ENCODE measurements at places on chromosomes 5 and 9.
A peak's percentile ranks its signal among the peaks of the same experiment; 100 is the strongest.

DNA sequence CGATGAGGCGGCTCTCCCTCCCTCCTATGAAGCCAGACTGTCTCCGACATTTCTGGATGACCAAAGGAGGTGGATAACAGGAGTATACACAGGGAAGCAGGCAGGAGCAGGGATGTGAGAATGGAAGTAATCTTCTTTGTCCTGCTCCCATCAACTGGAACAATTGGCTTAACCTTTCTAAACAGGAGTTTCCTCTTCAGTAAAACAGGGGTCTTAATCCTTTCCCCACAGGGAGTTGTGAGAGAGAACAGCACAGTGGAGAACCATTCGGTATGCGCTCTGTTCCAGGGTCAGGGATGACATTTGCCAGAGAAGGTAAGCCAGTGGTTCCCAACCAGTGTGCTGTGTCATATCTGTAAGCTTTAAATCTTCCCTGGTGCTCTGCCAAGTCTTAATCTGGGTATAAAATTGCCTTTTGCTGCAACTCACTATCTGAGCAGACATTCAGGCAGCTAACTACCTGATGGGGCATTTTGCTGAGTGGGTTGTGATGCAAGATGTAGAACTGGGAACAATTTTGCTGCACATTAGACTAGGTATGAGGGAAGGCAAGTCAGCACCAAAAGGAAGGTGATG lies 294.8 kb upstream of the KIF2A start:
- DNase-seq: peak; percentile 63

DNA sequence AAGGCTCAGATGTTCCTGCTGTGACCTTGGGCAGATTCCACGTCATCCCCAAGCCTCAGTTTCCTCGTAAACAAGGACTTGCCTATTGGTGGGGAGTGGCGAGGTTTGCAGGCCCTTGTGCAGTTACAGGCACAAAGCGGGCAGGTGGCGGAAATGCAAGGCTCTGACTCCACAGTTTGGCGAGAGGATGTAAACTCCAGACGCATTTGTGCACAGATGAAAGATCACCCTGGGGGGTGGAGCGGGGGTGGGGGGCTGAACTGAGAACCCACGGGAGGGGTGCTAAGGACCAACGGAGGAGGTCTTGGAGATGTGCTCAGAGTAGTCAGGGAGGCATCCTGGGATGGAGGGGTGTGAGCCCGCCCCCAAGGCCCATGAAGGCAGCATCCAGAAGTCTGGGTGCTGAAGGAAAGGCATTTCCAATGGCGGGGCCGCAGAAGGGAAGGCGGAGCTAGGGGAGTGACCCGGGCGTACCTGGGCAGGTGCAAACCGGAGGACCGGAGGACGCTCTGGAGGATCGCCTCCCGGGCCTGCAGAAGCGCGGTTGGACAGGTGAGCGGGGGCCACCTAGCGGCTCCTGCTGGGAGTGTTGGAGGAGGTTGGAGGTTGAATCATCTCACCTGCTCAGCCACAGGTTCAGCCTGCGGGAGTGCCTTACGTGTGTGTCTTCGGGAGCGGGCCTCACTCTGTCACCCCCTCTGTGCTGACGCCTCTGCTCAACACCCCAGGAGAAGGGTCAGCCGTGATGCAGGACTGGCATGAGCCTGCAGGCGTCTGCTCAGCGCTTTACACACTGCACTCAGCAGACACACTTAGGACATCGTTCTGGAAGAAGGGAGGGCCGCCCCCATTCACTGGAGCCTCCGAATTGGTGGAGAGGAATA lies 1.9 kb upstream of the FIBCD1 start:
- DNase-seq: peak; percentile 87

DNA sequence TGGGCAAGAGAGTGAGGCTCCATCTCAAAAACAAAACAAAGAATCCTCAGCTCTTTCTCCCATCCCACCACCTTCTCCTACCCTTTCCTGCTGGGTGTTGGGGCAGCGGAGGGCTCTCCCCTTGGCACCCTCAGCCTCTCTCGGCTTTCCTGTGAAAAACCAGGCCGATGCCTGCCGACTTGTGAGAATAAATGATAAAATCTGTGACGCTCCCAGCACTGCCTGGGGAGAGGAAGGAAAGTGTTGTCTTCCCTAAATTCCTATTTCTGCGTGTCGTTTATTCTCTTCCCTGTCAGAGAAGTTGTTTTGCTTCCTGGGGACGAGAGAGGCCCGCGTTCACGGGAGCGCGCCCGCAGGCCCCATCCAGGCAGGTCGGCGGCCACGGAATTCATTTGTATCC lies 19.7 kb downstream of the NEK6 start:
- DNase-seq: no peak

GRCh38 chr5:178422400-178422775 lies 167.8 kb downstream of the COL23A1 start:
- DNase-seq: peak; percentile 48

DNA sequence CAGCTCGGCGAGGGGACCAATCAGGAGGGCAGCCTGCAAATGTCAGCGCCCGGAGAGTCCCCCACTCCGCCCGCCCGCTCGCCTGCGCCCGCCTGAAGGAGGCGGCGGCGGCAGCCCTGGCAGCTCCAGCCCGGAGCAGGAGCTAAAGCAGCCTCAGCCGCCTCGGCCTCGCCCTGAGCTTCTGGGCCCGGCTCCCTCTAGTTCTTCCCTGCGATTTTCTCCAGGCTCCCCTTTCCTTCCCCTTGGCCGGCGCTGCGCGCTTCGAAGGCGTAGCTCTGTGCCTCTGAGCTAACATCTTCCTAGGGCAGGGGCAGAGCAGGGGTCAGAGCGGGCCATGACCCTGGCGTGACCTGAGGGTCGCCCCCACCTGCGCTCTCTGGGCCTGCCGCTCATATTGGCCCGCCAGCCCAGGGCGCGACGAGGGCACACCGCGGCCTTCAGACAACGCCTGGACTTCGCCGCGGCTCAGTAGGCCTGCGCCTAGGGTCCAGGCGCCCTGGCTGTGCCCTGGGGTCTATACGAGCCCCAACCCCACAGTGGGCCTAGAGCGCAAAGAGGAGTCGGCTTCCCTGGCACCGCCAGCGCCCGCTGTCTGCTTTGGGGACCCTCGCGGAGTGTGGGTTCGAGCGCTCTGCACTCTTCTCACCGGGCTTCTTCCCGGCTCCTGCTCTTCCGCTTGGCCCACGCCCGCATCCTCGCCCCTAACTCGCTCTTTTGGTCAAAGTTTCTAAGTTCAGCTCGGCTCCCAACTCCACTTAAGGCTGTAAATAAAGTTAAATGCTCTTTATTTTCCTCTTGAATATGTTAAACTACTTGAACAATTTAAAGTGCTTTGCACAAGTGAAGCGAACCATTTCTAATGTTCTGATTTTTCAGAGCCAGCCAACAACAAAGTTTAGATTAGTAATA lies 504 bp upstream of the OTP start:
- DNase-seq: peak; percentile 88

DNA sequence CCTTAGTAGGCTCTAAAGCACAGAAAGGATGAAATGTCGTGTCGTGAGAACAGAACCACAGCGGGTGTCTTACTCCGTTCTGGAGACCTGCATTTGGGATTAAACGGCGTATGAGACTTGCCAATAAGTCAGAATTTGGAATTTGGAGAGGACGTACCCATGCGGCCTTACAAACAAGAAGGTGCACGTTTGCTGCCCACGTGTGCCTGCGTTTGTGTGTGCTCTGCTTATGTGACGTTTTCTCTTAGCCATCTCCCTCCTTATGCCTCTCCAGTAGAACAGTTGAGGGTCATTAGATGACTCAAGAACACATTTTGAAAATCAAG lies 171.6 kb upstream of the OTULINL start:
- DNase-seq: no peak

DNA sequence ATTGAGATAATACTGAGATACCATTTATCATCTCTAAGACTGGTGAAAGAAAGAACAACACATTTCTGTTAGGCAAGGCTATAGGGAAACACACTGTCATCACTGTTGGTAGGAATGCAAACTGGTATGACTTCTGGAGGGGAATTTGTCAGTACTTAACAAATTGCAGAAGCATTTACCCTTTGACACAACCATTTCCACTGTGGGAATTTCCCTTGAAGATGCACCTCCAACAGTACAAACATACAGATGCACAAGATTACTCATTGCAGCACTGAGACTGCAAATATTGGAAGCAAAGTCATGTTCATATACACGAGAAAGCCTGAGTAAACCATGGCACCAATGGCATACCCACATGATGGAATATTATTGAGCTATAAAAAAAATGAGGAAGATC lies 17.6 kb downstream of the GM2A start:
- DNase-seq: no peak

DNA sequence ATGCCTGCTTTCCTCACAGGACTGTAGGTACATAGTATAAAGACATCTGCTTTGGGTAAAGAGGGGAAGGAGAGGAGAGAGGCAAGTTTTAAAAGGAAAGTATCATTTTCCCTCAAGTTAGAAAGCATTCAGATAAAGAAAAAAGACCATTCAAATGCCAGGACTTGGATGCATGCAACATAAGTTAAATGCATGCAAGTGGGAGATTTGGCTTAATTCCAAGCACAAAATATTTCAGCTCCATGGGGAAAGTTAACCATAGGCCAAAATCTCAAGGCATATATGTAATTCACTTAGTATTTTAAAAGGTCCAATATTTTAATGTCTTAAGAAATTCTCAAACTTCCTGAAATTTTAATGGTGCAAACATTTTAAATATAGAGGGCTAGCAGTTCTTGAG lies 36.4 kb downstream of the POU5F2 start:
- no peak for DNase-seq
